T-cell (primary cell): ENCODE measurements at places on chromosomes 7 and 10.

DNA sequence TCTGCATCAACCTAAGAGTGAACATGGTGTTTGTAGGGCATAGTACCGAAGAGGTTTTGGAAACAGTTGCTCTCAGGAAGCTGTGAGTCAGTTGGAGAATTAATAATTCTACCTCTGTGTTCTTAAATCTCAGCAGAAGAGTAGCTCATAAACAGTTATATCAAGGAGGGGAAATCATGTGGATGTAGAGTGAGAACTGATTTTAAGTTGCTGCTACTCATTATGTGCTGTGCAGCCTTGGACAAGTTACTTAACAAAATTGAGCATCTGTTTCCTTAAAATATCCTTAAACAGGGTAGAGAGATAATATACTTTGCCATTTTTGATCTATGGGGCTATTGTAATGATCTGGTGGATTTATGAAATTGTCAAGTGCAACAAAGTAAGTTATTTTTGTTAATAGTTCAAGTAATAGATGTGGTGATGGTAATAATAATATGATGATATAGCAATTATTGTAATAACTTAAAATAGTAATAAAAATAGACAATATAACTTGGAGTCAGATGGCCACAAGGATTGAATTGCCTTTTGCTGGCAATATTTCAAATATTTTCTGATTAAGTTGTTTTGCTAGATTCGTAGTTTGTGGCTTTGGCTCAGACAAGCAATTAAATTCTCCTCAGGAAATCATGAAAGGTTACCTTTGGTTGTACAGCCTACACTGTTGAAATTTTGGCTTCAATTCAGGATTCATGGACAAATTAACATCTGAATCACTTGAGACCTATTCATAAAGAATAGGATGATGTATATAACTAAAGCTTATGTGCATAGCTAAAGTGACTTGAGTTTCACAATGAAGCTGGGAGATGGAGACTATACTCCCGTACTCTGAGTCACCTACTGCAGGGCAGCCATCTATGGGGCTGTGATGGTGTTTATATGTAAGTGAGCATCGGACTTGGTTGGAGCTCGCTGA is 228.5 kb downstream of the CDK14 start:
- no peak for DNase-seq

GRCh38 chr10:30435073-30435422 is 1.1 kb downstream of the MAP3K8 start:
- DNase-seq: no peak

GRCh38 chr10:71666639-71667386 is 52.8 kb downstream of the C10orf105 start:
- DNase-seq: no peak

GRCh38 chr10:13859979-13860654 is 273.4 kb downstream of the PRPF18 start:
- DNase-seq: no peak

- DNase-seq: no peak
These were observed 245.0 kb downstream of the PRPF18 start for GRCh38 chr10:13831711-13832141.

- no peak for DNase-seq
These were observed 301.9 kb downstream of the AHR start for GRCh38 chr7:17600340-17600752.

DNA sequence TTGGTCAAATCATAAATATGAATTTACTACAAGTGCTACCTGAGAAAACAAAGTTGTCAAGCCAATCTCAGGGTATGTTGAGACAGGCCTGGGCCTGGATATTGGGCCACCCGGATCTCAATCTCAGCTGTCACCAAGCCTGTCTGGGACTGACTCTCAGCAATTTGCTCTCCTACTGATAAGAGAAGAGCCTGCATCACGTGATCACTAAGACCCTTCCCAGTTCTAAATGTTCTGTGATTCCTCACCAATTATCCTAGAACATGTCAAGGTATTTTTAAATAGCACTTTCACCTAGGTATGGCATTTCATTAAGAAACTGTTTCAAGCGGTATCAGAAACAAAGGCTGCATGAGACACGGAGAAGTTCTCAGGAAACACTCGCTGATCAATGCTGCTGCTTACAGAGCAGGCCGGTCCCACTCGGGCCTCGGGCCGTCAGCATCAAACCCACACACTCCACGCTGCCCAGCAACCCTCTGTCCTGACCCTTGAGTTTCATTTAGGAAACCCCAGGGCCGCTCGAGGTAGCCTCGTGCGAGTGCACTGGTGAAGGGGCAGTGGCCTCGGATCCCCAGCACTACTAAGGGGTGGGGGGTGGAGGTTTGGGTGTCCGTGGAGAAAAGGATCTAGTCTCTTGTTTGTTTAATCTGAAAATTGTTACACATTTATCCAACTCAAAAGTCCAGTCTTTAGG is 4.1 kb downstream of the KLF6 start:
- no peak for DNase-seq

- DNase-seq: no peak
These were observed 299.2 kb upstream of the LRGUK start for GRCh38 chr7:133827707-133828623.

DNA sequence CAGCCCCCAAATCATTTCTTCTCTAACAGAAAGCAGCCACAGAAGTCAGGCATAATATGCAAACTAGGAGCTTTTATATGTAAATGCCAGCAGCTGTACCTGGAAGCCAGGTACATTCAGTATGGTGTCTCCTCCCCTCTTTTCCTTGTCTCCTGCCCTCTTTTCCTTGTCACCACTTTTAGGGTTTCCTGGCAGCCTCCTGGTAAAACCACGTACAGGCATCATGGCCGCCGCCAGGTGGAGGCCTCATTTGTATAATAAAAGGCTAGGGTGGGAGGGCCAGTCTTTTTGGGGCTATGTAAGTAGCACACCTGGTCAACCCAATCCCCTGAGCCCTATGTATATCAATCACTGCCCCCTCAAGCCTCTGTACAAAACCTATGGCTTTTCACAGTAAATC is 28.7 kb downstream of the PDZD8 start:
- no peak for DNase-seq
